ENCODE measurements at places on chromosomes 6 and 20. TPM values are rescaled to one million over a fixed set of nuclear protein-coding genes. Genes with fewer than 3 reads are reported as not detected.
A peak's percentile ranks its signal among the peaks of the same experiment; 100 is the strongest.

DNA sequence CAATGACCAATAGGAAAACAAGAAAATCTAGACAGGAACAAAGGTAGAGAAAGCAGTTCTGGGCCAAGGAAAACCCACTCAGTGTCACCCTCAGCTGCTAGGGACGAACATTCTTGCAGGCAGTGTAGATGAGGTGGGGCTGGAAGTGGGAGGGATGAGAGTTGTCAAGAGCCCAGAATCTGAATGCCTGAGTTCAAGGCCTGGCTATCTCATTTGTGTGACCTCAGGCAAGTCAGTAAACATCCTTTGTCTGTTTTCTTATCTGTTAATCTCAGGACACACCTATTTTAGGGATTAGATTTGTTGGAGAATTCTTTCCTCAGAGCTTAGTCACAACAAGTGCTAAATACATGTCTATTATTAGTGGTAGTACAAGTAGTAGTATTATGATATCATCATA, 50.9 kb upstream of the KIF16B start:
- DNase-seq = no peak

- peak; percentile 56 for DNase-seq
These were observed 176.7 kb downstream of the BMP7 start for GRCh38 chr20:57089699-57090144.

The C6orf58 gene
- total RNA-seq = not detected

The RAET1L gene
- total RNA-seq = not detected

The SALL4 gene
- total RNA-seq = 2.4 TPM

The PLG gene
- not detected for total RNA-seq

The SNX14 gene
- total RNA-seq = 175 TPM

The OOEP gene
- total RNA-seq = not detected

Data from M059J (cell line).